IMR-90 (cell line): ENCODE measurements at places on chromosomes 12 and 14.

DNA sequence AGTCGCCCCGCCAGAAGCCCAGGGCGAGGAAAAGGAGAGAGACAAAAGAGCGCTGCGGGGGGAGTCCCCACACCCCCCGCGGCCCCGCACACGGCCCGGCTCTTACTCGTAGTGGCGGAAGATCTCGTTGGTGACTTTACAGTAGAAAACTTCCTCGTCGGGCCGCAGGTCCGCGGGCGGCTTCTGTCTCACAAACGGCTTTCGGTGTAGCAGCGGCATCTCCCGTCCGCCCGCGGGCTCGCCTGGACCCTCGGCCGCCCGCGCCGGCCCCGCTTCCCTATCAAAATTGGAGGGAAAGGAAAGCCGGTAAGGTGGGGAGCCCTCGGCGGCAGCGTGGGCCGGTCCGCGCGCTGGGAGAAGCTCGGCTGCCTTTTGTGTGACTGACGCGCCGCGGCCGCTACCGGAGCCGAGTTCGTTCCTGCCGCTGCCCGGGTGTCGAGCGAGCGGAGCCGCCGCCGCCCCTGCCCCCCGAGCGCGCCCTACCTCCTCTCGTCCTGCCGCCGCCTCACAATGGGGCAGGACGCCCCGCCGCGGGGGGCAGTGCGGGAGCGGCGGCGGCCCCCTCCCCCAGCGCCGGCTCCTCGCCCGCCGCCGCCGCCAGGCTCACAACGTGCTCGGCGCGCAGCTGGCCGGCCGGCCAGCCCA is 652 bp downstream of the BAZ1A start:
- DNase-seq: peak; percentile 49

DNA sequence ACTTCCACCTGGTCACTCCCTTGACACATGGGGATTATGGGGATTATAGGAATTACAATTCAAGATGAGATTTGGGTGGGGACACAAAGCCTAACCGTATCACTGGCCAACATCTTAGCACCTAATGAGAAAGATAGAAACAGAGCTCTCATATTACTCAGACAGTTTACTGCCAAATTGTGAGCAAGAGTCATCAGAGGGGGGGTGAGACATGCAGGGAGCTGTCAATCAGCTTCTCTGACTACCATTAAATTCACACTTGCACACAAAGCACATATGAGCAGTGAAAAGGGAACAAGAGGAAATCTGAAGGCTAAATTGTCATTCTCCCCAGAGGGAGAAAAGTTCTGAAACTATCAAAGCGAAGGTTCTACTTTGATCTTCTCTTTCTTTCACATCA is 78.1 kb upstream of the GRIN2B start:
- DNase-seq: no peak

- DNase-seq: peak; percentile 92
Measured at GRCh38 chr14:22848351-22849164, 12.2 kb downstream of the MMP14 start.

DNA sequence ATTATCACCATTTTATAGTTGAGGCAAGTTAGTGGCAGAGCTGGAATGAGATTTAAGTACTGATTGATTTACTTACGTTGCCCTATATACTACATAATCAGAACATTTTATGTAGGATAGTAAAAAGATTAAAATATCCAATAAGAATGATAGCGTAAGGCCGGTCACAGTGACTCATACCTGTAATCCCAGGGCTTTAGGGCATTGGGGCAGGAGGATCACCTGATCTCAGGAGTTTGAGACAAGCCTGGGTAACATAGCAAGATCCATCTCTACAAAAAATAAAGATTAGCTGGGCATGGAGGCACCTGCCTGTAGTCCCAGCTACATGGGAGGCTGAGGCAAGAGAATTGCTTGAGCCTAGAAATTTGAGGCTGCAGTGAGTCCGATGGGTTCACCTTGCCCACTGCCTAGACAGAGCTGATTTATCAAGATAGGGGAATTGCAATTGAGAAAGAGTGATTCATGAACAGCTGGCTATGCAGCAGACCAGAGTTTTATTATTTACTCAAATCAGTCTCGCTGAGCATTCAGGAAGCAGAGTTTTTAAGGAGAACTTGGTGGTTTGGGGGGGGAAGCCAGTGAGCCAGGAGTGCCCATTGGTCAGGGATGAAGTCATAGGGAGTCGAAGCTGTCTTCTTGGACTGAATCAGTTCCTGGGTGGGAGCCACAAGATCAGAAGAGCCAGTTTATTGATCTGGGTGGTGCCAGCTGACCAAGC is 24.7 kb upstream of the SGPP1 start:
- peak; percentile 58 for DNase-seq

DNA sequence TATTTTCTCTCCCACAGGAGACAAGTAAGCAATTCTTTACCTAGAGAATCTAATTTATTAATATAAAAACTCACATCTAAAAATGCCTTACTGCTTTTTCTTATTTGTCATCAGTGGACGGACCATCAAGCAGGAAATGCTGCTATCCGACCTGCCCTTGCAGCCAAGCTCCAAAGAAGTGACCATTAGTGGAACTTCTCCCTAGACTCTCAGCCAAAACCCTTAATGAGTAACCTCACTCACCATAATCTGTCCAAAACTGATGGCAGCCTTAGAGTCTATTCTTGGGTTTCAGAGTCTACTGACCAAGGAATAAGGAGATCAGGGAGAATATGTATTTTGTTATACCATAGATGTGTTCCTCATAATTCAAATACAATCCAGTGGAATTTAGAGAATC is 60.9 kb upstream of the CFL2 start:
- DNase-seq: no peak

GRCh38 chr14:21184254-21184653 is 28.4 kb upstream of the OR5AU1 start:
- DNase-seq: no peak

GRCh38 chr14:23099212-23099861 is 4.0 kb downstream of the C14orf119 start:
- DNase-seq: no peak

GRCh38 chr12:28034271-28034670 is 61.7 kb upstream of the PTHLH start:
- no peak for DNase-seq

DNA sequence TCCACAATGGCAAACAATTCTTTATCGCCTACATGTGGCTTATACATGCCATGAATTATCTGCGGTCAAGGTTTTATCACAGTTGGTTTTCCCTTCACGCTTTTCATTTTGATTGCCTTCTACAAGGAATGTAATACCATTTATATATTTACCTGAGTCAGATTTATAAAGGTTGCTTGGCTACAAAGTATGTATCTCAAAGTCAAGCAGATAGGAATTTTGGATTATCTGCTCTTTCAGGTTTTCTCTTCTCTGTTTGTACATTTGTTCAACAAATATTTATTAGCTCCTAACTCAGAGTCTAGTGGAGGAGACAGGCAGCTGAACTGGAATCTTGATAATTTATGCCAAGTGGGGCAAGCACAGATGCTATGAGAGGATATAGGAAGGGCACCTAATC is 28.5 kb upstream of the CISTR start:
- no peak for DNase-seq

GRCh38 chr12:64175254-64175945 is 46.7 kb downstream of the KICS2 start:
- DNase-seq: no peak

GRCh38 chr14:74671789-74672188 is 41.1 kb downstream of the AREL1 start:
- peak; percentile 79 for DNase-seq

GRCh38 chr14:64760916-64761315 is 56.7 kb downstream of the PLEKHG3 start:
- no peak for DNase-seq

GRCh38 chr14:97315790-97316189 is 518.6 kb downstream of the VRK1 start:
- no peak for DNase-seq

GRCh38 chr12:67364228-67364627 is 95.1 kb downstream of the CAND1 start:
- no peak for DNase-seq

GRCh38 chr12:106197906-106198623 is 49.8 kb downstream of the CKAP4 start:
- DNase-seq: no peak

- no peak for DNase-seq
Measured at GRCh38 chr12:113151655-113152054, 2.1 kb downstream of the CFAP73 start.

- DNase-seq: no peak
Measured at GRCh38 chr12:22924391-22924790, 299.4 kb downstream of the ETNK1 start.

- DNase-seq: no peak
Measured at GRCh38 chr12:72241552-72241951, 30.6 kb upstream of the TRHDE start.

- DNase-seq: peak; percentile 63
Measured at GRCh38 chr14:22976620-22977433, 5.5 kb downstream of the AJUBA start.

- no peak for DNase-seq
Measured at GRCh38 chr14:94771158-94771905, 1.4 kb upstream of the GSC start.

- DNase-seq: no peak
Measured at GRCh38 chr12:94150240-94151121, 2.1 kb downstream of the PLXNC1 start.

DNA sequence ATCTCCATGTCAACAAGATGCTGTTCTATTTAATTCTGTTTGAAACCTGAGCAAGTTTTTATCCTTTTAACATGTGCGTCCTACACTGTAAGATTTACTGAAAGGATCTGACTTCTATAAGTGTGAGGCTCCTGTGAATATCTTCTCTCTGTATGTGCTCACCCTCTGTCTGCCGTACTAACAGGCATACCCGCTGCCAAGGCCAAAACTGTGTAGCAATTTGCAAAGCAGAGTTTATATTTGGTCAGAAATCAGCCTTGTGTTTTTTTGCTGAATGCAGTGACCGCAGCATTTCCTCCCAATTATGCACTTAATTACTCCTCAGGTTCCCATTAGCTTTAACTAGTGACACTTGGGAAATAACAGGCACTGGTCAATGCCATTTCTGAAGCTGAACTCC is 12.3 kb downstream of the CHST11 start:
- no peak for DNase-seq

GRCh38 chr14:104442107-104442551 is 137.4 kb upstream of the C14orf180 start:
- DNase-seq: no peak

- no peak for DNase-seq
Measured at GRCh38 chr14:97486601-97487120, 689.5 kb downstream of the VRK1 start.

GRCh38 chr14:99812096-99812750 is 19.0 kb downstream of the EML1 start:
- DNase-seq: no peak

DNA sequence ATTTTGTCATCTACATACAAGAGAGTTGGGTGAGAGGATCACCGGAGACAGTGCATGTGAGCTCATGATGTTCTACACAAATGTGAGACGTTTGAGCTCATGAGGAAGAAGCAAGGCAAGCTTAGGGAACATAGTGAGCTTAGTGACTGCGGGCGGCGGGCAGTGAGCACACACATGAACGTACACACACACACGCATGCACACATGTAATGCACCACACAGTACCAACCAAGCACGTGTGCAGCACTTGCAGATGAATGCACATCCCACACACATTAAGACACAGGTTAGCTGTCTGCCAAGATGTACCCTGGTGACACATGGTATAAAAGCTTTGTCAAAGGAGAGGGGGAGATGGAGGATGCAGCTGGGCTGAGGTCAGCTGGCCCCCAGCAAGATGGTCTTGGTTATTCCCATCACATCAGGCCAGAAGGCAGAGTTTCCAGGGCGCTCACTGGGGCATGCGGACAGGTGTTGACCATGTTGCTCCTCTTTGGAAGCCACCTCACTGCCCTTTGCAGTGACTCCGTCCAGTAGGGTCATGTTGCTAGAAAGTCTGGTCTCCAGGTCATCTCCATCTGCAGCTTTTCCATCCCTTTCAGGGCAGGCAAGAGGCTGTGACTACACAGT is 8.7 kb upstream of the CACNA2D4 start:
- no peak for DNase-seq

GRCh38 chr14:45799511-45799910 is 546.5 kb upstream of the MIS18BP1 start:
- no peak for DNase-seq
